ENCODE measurements at places on chromosomes 5 and 9.

DNA sequence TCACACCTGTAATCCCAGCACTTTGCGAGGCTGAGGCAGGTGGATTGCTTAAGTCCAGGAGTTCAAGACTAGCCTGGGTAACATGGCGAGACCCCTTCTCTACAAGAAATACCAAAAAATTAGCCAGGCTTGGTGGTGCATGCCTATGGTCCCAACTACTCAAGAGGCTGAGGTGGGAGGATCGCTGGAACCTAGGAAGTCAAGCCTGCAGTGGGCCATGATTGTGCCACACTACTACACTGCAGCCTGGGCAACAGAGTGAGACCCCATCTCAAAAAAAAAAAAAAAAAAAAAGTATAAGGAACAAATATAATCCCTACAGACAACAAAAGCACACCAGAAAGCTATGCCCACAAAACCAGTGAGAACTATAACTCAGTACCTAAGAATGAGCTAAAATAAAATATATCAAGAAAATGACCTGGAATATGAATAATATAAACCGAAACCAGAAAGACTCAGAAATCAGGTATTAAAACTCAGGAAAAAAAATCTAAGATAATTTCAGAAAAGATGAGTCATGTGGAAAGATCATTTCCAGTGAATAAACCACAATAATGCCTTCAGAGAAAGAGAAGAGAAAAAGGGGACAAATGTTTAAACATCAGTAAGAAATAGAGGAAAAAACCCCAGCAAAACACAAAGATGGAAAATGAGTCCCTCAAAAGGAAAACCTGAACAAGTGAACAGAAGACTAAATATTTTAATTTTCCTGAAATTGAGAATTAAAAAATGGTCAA lies 57.4 kb downstream of the GOLPH3 start:
- DNase-seq, result no peak

DNA sequence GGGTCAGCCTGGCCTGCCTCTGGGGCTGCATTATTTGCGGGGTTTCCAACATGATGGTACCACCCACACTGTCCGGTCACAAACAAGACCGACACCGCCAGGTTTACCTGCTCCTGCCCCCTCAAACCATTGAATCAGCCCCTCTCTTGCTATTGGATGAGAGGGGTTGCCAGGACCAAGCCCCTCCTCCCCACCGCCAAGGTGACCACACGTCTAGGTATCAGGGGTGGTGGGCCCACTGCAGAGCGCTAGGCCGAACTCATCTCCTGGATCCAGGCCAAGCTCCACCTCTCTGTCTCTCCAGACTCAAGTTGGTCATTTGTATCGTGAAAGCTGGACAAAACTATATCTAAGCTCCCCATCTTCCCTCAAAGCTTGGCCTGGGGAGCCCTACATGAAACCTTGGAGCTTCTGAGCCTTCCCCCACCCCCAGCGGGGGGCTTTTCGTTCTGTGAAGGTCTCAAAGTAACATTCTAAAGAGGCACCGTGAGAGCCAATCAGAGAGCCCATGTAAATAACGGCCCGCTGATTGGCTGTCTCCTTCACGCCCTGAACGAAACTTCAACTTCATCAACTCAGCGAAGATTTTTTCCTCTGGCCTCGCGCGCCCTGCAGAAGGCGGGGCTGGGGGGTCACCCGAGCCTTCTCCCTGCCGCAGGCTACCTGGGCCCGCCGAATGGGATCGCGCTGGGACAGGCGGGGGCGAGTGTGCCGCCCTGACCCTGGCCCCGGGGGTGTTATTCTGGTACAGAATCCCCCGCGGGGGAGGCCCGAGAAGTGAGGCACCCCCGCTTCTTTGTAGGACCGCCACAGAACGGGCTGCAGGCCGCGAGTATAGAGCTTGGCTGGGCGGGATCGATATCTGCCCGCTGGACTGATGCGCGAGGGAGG lies 49.6 kb upstream of the PSD2 start:
- peak; percentile 58 for DNase-seq

DNA sequence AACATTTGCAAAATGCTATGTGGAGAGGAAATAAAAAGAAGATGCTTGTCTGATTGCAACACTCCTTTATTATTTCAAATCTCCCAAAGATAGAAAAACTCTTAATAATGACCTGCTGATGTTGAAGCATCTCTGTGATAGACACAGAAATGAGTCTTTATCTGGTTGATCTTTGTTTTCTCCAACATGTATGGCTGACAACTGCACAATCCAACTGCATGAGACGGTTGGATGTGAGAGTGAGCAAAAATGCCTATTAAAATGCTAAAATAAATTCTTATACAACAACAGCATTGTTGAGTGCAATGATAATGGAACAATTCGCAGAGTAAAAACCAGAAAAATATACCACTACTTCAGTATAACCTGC lies 7.5 kb upstream of the IZUMO3 start:
- DNase-seq, result no peak

DNA sequence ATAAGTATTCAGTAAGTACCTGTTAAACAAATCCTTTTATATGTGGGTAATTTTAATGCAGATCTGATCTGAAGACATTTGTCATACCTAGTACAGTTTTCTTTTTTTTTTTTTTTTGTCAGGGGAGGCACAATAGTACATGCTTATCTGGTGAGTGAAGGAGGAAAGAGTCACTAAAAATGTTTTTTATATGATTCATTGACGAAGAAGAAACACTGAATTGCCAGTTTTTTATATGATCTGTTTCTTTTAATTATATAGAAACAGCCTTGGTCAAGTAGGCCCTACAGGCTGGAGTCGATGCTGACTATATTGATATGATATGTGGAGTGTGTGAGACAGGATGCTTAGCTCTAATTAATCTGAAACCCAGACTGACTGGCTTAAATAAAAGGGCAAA lies 315.2 kb downstream of the PSAT1 start:
- no peak for DNase-seq

DNA sequence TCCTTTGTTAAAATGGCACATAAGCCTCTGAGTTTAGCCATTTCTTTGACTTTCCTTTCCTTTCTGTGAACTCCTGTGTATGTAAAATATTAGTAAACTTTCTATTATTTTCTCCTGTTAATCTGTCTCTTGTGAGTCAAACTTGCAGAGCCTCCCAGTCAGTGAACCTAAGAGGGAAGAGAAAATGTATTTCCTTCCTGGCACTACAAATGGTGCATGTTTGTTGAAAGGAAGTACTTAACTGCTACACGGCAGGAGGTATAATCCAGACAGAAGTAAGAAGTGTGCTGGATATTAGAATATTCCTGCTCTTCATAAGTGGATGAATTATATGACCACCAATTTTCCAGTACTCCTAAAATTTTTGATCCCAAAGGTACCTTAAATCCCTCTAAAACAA lies 23.0 kb downstream of the CTSL start:
- no peak for DNase-seq

GRCh38 chr5:151154931-151155774 lies 2.4 kb downstream of the ANXA6 start:
- DNase-seq, result no peak

GRCh38 chr5:110623874-110624273 lies 102.6 kb downstream of the TMEM232 start:
- no peak for DNase-seq

- DNase-seq, result no peak
These were observed 338.7 kb downstream of the NPR3 start for GRCh38 chr5:33049842-33050241.

DNA sequence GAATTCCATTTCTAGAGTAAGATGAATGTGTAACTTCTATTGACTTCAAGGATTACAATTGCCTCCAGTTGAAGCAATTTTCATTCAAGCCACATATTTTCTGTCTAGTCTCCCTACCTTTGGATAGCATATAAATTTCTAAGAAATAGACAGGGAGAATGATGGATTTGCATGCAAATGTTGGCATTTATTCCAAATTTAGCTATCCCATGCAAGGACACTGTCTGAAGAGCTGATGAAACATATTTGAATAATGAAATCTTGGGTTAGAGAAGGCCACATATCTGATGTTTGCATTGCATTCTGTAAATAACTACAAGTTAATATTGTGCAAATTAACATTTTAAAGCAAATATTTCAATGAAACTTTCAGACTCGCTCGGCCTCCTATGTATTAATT lies 36.0 kb upstream of the NAA35 start:
- DNase-seq, result no peak

GRCh38 chr9:109314011-109314531 lies 6.8 kb downstream of the EPB41L4B start:
- no peak for DNase-seq

DNA sequence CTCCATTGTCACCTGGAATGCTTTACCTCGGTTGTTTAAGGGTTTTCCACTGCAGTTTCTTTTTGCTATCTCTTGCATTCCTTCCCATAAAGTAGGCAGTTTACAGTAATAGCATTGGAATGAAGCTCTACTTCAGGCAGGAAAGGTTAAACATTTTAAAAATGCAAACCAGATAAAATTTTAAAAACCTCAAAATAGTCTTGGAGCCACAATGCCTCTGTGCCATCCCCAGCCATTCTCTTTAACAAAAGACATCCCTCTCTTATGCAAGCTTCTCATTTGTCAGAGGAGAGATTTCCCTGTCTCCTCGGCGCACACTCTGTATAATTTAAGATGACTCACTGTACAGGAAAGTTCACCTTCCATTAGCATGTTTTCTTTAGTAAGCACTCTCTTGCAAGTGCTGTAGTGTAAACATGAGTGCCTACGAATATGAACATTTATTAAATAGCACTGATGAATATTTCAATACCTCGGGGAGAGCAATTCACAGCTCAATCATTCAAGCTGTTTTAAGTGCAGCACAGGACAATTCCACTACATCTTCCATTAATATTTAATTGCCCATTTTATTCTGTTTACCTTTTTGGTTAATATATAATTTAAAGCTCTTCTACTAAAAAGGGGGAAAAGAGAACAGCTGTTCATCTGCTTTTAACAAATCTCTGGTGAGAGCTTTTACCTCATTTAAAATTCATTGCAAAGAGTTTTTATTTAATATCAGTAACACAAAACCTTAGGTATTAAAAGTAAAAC lies 343.6 kb downstream of the SPATA31D1 start:
- DNase-seq, result no peak

- no peak for DNase-seq
These were observed 19.6 kb downstream of the ESM1 start for GRCh38 chr5:54965806-54966205.

DNA sequence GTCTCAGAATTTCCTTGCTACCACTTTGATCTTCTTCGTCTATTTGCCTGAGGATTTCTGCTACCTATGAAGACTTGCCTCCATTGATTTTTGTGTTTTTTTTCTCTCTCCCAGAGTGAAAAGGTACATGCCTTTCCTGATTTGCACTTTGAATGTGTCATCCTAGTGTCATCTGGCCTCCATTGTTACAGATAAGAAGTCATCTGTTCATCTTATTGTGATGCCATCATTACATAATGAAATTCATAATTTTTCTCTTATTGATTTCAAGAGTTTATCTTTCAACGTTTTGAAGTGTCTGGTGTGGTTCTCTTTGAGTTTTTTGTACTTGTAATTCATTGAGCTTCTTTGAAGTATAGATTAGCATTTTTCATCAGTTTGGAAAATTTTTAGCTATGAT lies 144.8 kb downstream of the SH3GL2 start:
- DNase-seq, result no peak

- no peak for DNase-seq
These were observed 550.0 kb downstream of the PTPRD start for GRCh38 chr9:10062629-10063395.

DNA sequence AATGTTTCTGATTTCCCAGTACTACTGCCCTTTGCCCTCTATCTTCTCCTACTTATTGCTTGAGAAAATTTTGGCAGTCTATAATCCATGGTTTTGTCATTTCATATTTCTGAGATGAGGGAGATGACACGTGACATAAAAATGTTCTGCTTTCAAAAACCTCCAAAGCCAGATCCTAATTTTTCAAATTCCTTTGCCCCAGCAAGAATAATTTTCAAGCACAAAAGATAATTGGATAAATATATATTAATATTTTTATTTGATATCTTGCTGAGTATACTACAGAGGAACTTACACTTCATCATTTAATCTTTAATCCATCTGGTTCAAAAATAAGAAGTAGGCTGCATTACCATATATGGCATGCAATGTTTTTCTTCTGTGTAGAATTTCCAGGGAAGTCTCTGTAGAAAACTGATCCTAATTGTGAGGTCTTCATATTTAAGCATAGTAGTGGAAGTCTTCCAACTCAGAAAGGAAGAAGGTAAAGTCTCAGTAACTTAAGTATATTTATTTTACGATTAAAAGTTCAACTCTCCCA lies 1738.8 kb downstream of the EFNA5 start:
- DNase-seq, result no peak

DNA sequence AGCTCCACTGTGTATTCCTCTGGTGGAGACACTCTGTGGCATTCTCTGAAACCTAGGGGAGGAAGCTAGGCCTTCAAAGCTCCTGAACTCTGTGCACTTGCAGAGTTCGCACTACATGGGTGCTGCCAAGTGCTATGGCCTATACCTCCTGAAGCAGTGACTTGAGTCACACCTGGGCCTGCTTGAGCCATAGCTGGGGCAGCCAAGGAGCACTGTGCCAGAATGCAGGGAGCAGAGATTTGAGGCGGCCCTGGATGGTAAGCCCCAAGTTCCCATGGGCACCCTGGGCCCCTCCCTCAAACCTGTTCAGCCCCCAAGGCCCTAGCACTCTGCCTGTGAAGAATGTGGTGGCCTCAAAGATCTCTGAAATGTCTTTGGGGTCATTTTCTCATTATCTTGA lies 212.9 kb downstream of the SPATA31A6 start:
- DNase-seq, result no peak

- DNase-seq, result no peak
These were observed 214.7 kb downstream of the IRX2 start for GRCh38 chr5:2536632-2537377.

DNA sequence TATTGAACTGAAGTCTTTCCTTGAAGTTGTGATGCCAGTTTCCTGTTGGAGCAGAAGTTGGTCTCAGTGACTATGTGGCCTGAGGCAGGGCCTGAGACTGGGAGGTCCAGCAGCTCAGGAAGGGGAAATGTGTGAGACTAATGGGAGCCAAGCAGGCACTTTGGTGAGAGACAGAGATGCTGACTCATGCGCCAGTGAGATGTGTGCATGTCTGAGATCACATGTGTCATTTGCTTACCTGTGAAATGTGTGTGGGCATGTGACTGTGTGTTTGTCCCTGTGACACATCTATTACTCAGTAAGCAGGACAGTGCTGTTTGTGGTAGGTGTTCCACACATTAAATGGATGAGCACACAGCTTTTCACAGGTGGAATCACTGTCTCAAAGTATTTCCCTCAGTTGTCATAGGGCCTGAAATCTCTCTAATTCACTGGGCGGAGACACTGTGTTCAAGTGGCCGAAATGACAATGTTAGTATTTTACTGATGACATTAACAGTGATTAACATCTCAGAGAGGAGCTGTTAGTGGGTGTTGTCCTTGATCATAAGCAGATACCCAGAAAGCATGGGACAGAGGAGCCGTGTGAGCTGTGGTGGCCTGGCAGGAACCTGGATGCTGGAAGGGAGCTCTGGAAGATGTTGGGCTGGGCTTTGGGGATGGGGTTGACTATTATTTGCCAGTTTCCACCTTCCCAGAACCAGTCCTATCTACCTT lies 7.4 kb downstream of the NPR2 start:
- DNase-seq, result no peak
